HS-27A (cell line): ENCODE measurements at places on chromosomes 2 and 18.

GRCh38 chr2:219521066-219521880 lies 7.0 kb downstream of the ASIC4 start:
- DNase-seq: no peak

DNA sequence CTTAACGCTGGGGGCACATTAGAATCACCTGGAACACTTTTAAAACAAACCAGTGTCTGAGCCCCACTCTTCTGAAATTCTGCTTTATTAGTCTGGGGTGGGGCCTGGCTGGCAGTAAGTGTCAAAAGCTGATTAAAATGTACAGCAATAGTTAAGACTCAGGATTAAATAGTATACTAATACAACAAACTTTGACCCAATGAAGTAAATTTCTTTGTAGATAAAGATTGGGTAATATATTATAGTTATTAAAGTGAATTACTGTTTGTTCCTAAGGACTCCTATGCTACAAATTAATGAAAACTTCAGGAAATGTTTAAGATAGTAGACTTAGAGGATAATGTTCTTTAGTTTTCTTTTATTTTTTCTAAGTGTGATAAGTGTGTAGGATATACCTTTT lies 160.9 kb downstream of the FAM124B start:
- no peak for DNase-seq

- DNase-seq: no peak
These were observed 7.7 kb upstream of the LIMS2 start for GRCh38 chr2:127683056-127683455.

- DNase-seq: no peak
These were observed 3.1 kb downstream of the ELP2 start for GRCh38 chr18:36132756-36133155.

DNA sequence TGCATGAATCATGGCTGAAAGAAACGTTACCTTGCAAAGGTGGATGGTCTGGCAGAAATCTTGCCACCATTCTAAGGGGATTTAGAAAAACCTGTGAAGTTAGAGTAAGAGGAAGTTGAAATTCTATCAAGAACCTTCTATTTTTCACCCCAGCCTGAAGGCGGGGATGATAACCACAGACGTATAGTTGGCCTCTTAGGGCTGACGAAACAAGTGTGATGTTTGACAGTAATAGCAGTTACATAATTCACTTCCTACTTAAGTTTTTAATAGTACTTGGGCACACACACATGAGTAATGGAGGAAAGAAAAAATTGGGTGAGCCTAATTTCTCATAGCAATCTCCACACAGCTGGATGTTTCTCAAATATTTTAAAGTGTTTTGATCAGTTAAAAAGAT lies 336.6 kb upstream of the SALL3 start:
- DNase-seq: no peak
